ENCODE measurements at places on chromosomes 11 and 22.
A peak's percentile ranks its signal among the peaks of the same experiment; 100 is the strongest.

- no peak for DNase-seq
These were observed 115.2 kb upstream of the SORL1-AS1 start for GRCh38 chr11:121567995-121568394.

GRCh38 chr22:45226503-45227186 lies 14.0 kb downstream of the KIAA0930 start:
- no peak for DNase-seq

- no peak for DNase-seq
These were observed 246.1 kb upstream of the NARS2 start for GRCh38 chr11:78820741-78821140.

GRCh38 chr11:84847842-84848241 lies 779.3 kb downstream of the DLG2 start:
- no peak for DNase-seq

DNA sequence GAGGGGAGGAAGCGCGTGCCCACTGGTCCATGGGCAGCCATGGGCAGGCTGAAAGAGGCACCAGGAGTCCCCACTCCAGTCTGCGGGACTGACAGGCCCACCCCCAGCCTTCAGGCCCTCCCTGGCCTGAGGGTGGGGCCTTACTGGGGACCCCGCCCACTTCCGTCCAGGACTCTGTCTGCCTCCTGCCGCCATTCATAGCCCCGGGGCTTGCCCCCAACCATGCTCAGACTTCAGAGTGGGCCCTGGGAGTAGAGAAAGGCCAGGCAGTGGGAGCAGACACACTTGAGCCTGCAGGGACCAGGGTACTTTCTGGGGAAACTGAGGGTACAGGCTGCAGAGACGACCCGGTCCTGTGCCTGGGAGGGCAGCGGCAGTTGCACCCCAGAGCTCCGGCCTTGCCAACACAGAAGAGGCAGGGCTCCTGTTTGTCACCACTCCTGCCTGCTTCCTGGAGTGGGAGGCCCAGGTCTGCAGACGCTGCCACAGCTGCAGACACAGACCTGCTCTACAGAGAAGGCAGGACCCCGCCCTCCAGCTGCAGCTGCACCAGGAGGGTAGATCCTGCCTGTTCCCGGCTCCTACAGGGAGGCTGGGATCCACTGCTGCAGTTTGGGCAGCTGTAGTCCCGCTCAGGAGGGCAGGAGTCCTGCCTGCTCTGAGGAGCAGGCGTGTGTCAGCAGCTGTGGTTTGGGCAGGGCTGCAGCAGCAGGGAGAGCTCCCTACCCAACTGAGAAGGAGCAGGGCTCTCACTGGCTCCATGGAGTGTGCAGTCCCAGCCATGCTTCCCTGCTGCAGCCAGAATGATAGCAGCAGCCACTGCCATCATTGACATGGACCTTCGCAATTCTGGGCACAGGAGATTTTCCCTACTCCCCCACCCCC lies 387.9 kb upstream of the ANO3 start:
- no peak for DNase-seq

DNA sequence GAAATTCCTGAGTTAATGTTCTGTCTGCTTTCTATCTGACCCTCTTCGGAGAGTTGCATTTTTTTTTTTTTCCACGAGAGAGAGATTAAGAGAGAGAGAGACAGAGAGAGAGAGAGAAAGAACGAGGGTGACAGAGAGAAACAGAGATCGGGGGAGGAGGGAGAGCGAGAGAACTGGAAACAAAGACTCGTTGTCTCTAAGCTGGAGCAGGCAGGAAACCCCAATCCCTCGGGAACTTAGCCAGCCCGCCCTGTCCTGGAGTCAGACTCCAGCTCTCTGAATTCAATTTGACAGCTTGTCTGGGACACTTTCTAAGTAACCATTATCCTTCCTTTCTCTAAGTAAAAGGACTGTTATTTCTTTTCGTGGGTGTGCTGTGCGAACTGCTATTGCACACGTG lies 76.9 kb downstream of the KCNJ1 start:
- peak; percentile 86 for DNase-seq

DNA sequence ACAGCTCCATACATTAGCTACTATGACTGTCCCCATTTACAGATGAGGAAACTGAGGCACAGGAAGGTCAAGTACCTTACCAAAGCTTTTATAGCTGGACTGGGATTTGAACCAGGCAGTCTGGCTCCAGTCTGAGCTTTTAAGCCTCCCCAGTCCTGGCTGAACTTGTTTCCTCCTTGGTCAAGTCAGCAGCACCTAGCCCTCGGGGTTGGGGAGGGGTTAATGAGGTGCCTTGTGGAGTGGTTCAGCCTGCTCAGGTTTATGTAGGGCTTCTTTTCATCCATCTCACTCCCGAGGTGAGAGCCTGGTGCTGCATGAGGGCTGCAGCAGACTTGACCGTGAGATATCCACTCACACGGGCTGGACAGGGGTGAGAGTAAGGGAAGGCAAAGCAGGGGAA lies 36.7 kb upstream of the GCAT start:
- DNase-seq: no peak

DNA sequence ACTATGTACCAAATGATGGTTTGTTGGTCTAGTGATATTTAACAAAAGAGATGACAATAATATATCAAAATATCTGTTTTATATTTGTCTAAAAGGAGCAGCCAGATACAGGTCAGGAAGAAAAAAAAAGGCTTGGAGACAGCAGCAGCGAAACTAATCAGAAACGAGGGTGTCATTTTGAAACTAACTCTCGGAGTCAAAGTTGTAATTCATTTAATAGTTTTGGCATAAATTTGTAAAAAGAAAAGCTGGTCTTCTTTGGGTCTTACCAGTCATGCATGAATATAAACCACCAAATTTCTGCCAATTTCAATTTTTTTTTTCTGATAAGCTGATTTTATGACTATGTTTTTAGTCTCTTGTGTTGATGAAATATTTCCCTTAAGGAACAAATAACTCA lies 25.5 kb downstream of the NPAT start:
- no peak for DNase-seq

DNA sequence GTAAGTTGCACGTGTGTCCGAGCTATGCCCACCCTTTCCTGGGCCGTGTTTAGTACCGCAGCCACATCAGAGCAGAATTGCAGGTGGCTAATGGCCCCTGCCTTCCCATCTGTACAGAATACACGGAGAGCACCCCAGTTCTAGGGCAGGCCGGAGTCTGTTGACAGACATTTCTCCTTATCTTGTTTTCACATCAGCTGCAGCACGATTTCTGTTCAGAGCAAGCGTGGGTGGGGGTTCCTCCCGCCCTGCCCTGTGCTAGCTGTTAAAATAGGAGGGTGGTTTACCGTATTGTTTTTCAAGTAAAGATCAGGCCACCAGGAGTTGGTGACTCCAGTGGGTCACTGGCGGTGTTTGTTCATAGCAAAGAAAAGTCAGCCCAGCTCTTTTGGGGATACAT lies 41.1 kb downstream of the UBASH3B start:
- DNase-seq: no peak

DNA sequence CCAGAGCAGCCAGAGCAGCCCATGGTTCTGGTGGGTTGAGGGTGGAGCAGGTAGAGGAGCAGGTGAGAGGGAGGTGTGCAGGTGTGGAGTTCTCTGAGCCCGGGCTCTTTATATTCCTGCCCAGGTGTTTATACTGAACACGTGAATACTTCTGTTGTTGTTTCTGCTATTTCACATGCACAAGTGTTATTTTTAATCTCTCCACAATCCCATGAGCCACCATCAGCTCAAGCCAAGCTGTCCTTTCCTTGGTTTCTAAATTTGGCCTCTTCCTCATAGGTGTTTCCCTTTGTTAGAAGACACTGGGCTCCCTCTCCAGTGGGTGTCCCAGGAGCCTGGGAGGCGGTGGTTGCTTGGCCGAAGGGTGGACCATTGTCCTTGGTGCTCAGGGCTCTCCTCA lies at the start of gene KRTAP5-3:
Gene KRTAP5-3 (minus strand): TSS at position 101 of the 400 bp plus-strand sequence. CDS start 78 bp downstream, at position 23.
- no peak for DNase-seq

- no peak for DNase-seq
These were observed 11.9 kb downstream of the SYT7 start for GRCh38 chr11:61569018-61569417.

- no peak for DNase-seq
These were observed 380.5 kb downstream of the TENM4 start for GRCh38 chr11:79060081-79060953.

DNA sequence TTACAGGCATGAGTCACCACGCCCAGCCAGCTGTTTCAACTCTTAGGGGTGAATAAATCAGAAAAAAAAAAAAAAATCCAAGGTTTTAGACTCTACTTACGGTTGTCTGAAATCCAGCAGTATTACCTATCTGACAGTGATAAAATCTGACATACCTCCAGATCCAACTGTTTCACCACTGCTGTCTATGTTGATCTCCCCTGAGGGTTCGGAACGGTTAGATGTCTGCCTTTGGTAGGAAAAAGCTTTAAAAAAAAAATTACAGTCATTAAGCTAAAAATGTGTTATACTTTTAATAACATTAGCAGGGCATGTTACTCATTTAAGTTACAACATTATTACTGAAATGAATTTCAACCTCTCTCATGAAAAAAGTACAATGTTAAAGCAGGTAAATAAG lies 21.1 kb downstream of the NCAPD3 start:
- DNase-seq: no peak

DNA sequence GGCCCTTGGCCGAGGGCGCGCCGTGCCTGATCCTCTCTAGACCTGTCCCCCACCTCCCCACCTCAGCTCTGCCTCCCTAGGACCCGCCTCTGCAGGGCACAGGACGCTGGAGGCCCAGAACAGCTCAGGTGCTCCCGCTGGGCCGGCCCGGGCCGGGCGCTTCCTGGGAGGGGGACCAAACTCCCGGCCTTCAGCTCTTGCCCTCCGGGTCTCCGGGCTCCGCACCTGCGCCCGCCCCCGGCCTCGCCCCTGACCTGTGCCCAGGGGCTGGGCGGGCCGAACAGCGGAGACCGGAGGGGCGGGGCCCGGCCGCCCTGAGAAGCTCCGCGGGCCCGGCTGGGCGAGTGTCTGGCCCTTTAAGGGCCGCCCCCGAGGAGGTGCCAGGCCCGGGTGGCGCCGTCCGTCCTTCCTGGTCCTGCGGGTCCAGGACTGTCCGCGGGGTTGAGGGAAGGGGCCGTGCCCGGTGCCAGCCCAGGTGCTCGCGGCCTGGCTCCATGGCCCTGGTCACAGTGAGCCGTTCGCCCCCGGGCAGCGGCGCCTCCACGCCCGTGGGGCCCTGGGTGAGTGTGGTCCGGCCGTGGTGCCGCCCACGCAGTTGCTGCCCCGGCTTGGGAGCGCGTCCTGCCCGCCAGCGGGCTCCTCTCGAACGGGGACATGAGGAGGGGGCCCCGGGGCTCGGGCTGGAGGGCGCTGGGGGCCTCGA lies at the start of gene SSH3:
Gene SSH3 (plus strand): TSS at position 399 of the 703 bp plus-strand sequence. CDS start 96 bp downstream, at position 495.
- DNase-seq: peak; percentile 93

DNA sequence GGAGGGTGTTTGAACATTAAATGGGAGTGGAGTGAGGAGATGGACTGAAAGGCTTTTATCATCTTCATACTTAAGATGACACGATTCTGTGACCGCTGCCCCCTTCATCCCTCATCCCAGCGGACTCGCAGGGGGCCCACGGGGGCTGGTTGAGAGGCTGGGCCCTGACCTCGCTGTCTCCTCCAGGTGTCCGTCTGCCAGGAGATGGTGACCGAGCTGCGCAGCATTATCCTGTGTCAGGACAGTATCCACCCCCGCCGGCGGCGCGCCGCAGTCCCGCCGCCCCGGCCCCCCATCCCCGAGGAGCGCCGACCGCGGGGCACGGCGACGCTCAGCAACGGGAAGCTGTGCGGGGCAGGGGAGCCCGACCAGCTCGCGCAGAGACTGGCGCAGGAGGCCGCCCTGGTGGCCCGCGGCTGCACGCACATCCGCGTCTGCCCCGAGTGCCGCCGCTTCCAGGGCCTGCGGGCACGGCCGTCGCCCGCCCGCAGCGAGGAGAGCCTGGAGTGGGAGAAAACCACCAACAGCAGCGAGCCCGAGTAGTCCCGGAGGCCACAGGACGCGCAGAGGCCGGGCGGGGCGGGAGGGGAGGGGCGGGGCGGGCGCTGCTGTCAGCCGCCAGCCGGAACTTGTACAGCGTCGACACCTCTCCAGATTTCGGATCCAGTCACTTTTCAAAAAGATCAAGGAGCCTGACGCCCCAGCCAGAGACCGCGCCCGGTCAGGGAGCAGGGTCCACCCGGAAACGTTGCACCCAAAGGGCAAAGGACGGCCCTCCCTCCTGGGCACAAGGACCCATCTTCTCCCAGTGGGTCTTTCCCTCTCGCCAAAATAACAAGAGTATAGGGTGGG lies 38.0 kb upstream of the TBCEL start:
- peak; percentile 45 for DNase-seq

- no peak for DNase-seq
These were observed 286.2 kb upstream of the NARS2 start for GRCh38 chr11:78860720-78861422.

DNA sequence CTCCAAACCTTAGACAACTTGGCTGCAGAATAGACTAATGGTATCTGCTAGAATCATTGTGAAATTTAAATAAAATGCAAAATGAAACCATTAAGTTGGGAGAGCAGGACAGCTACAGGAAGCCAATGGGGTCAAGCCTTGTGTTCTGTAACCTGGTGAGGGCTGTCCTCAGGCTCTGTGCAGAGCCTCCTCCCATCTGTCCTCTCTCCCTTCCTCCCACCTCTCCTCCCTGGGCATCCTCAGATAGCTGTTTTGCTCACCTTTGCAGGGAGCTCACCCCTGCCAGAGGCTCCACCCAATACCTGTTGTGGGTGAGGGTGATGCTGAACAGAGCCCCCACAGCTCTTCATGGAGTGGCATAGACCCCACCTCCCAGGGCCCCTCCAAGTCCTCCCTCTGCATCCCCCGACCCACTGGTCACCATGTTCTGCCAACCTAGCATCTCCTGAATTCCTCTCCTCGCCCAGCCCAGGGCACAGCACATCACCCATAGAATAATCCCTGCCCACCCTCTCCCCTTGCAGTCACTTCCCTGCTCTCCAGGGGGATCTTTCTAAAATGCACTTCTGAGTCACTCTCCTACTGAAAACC lies 100.3 kb downstream of the PDE2A start:
- DNase-seq: no peak

DNA sequence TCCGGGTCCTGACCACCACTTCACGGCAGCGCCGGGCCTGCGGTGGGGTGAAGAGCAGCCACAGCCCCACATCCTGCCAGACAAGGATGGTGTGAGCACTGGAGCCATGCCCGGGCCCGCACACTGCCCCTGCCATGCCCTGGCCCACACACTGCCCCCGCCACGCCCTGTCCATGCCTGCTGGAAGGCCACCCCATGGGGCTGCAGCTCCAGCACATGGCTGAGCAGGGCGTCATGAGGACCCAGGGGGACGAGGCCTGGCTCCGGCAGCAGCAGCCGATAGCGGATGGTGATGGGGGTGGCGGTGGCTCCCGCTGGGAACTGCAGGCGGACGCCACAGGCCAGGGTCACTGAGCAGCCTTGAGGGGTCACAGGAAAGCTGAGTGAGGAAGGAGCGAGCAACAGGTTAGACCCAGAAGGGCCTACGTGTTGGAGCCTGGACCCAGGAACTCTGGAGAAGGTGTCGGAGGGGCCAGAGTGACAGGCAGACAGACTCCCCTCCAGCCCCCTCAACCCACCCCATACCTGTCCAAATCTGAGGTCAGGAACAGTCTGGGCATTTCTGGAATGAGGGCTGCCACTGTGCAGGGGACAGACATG lies 2.9 kb downstream of the PIDD1 start:
- DNase-seq: no peak

GRCh38 chr11:44282620-44283019 lies 27.3 kb downstream of the ALX4 start:
- DNase-seq: no peak

GRCh38 chr11:15223318-15223717 lies 108.6 kb downstream of the INSC start:
- no peak for DNase-seq

Data from right cardiac atrium (tissue), 5 donors.